ENCODE measurements at places on chromosomes 5 and 9.

DNA sequence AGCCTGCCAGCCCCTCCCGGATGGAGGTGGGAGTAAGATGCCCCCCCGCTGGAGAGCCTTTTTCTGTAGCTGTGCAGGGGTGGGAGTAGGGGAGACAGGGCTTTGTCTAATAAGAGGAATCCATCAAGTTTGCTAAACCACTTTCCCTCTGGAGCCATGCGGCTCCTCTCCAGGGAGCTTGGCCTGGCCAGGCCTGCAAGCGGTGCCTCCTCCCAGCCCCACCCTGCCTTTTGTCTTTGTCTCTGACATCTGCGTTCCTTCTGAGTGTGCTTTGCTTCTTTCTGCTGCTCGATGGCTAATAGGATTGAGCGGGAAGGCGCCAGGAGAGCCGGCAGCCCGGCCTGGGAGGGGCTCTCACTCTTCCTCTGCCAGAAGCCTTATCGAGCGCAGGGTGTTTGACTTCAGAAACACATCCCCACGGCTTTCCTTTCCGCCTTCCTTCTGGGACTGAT lies 26.7 kb upstream of the FCN1 start:
- DNase-seq = no peak

DNA sequence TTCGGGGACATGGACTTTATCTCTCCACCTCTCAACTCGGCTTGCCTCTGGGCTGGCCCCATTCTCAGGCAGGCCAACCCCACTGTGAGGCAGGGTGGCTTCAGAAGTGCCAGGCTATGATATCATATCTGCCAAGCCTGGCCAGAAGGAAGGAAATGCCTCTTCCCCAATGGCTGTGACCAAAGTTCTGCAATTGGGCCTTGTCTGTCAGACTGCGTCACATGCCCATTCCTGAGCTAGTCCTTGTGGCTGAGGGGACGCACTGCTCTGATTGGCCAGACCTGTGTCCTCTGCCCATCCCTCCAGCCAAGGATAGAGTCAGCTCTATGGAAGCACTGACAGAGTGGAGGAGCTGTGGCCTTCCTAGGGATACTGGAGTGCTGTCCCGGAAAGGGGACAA lies 11.9 kb downstream of the SMIM23 start:
- no peak for DNase-seq

- no peak for DNase-seq
Observed at GRCh38 chr5:30279237-30279636, 914.2 kb upstream of the CDH6 start.

GRCh38 chr5:134600600-134600999 lies 32.0 kb downstream of the SAR1B start:
- DNase-seq = no peak

DNA sequence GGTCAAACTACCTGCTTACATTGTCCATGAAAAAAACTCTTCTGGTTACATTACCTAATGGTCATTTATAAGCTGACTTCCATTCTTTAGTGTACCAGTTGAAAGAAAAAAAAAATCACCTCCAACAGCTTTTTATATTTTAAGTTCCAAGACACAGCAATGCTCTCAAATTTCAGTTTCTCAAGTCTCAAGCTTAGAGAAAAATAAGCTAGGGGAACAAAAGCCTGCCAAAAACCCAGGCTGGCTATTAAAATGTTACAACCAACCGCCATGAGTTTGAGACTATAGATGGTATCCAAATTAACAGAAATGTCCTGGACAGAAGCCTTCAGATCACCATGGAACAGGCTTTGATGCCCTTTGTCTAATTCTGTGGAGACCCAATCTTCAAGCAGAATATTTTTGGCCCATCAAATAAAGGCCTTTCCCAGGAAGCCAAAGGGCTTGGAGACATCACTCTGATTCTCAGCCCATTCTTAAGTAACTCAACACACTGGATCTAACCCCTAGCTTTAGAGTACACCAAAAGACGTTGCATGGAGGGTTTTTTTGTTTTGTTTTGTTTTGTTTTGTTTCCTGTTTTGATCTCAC lies 343.7 kb downstream of the GLIS3 start:
- no peak for DNase-seq

- DNase-seq = no peak
Observed at GRCh38 chr5:2910401-2911175, 159.1 kb upstream of the IRX2 start.

DNA sequence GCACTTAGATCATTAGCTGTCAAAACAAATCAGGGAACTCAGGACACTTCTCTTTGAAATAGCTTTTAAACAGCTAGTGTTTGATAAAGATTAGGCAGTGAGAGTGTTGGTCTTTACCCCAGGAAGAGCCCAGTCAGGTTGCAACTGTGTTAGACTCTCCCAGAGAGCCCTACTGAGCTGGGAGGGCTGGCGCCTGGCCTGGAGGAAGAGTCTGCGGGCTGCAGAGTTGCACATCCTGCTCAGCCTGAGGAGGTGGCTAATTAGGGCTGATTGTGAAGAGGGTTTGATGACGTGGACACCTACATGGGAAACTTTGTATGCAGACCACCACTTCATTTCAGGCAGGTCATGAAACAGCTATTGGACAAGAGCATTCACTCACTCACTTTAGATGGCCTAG lies 112.0 kb downstream of the TMEM174 start:
- DNase-seq = no peak

- DNase-seq = no peak
Observed at GRCh38 chr9:115018547-115019435, 88.4 kb upstream of the TNFSF8 start.

DNA sequence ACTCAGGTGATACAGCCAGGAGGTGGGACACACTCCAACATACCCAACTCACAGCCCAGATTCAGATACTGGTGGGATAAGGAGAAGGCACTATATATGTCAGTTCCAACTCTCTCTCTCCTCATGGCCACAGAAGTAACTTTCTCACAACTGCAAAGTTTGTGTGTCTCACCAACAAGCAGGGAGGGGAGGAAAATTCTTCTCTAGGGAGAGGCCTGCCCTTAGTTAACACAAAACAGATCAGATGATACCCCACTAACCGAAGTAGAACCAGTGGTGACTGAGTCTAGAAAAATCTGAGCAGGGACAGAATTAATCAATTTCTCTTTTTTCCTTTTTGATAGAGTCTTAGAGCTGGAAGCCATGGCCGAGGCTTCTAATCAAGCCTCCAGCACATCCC lies 133.1 kb downstream of the ADAMTS12 start:
- no peak for DNase-seq
